NCI-H1048 (cell line): ENCODE measurements at places on chromosomes 1 and 21.

GRCh38 chr21:45410151-45410864, 5.3 kb downstream of the COL18A1 start:
- no peak for DNase-seq

DNA sequence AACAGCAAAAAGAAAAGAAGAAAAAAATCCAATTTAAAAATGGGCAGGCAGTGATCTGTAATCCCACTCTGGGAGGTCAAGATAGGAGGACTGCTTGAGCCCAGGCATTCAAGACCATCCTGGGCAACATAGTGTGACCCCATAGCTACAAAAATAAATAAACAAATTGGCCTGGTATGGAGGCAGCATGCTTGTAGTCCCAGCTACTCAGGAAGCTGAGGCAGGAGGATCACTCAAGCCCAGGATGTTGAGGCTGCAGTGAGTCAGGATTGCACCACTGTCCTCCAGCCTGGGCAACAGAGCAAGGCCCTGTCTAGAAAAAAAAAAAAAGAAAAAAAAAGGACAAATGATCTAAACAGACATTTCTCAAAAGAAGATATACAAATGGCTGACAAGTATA, 99.6 kb downstream of the EIF4G3 start:
- DNase-seq: no peak

- no peak for DNase-seq
These were observed 6.0 kb upstream of the H6PD start for GRCh38 chr1:9228609-9229008.

DNA sequence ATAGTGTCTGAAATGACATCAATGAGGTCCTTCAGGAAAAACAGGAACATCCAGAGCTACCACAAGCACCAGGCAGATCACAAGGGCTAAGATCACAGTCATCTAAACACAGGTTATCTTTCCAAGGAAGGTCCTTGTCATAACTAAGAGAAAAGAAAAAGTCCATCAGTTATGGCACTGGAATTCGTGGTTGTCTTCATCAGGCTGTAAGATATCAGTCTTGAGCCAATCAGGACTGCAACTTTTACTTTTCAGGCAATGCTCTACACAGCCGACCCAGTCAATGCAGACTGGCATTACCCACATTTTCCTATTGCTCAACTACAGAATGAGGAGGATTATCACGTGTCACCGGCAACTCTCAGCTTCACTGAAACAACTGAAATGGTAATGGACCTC, 26.4 kb downstream of the SORT1 start:
- no peak for DNase-seq

DNA sequence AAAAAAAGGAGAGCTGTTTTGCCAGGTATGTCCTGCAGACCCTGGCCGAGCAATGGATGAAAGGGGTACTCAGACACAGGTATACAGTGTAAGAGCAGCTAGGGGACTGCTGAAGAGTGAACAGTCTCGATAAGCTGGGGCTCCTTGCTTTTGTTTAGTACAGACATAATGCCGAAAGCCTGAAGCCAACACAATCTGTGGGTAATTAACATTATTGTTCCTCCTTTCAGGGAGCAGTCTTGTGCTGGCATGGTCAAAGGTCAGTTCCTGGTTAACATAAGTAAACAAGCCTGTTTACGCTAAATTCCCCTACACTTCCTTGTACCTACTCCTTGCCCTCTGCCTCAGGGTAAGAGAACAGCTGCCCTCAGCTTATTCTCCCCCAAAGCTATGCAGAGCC, 272.3 kb upstream of the ST6GALNAC5 start:
- DNase-seq: no peak

DNA sequence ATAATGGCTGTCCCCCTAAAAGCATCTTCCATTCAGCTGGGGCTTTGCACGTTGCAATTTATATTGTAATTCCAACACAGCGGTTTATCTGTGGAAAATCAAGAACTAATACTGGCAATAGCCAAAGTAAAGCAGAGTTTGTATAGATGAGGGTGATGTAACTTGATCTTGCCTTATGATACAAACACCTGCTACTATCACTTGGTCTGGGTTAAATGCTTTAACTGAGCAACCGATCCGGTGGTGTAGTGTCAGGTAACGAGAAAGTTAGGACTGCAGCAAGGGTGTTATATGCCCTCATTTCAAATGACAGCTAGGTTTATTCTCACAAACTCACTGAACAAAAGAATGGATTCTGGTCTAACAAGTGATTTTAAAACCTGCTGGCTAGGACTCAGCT, 47.3 kb upstream of the PLPPR4 start:
- DNase-seq: no peak

DNA sequence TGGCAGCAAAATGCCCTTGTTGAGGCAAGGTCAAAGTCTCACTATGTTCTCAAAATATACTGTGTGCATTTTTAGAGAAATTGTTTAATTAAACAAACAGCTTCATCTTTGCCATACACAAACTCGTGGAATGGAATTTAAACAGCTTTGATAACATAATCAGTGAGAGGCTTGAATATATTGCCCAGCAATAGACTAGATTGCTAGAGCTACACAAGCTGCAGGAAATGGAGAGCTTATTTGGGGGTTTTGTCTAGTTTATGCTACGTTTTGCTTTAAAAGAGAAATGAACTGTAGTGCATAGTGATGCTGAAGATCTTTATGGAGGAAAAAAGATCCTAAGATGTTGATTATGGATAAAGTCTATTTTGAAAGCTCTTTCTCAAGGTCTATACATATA, 166.8 kb upstream of the HMCN1 start:
- DNase-seq: no peak

GRCh38 chr1:200306944-200307754, 102.7 kb downstream of the ZNF281 start:
- peak; percentile 34 for DNase-seq

DNA sequence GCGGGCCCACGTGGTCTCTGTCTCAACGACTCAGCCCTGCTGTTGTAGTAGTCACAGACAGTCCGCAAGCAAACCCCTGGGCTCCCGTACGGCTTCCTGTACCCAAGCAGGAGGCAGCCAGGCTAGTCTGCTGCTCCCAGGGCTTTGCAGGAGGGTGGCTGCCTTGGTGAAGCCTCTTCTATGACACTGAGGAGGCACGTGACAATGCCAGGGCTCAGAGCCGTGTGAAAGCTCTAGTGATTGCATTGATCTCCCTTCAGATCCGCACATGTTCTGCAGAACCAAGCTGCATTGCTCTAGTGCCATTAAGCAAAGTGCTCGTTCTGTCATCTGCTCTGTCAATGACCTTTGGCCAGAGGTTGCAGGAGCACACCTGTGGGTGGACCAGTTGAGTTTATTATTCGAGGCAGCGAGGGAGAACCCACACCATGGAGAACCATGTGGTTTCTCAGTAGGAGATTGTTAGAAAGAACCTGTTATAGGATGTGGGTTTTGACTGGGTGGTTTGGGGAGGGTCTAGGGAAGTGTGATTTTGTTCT, 18.0 kb downstream of the UMODL1 start:
- DNase-seq: no peak

DNA sequence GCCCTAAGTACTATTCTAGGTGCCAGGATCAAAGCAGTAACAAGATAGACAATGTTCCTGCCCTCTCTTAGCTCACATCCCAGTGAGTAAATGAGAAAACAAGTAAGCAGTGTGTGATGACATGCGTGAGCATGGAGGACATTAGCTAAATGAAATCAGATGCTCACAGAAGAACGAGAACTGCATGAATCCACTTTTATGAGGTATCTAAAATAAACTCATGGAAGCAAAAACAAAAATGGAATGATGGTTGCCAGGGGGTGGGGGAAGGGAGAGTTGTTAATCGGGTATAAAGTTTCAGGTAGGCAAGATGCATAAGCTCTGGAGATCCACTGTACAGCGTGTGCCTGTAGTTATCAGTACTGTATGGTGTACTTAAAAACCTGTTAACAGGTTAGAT, 195.1 kb downstream of the HHAT start:
- no peak for DNase-seq

DNA sequence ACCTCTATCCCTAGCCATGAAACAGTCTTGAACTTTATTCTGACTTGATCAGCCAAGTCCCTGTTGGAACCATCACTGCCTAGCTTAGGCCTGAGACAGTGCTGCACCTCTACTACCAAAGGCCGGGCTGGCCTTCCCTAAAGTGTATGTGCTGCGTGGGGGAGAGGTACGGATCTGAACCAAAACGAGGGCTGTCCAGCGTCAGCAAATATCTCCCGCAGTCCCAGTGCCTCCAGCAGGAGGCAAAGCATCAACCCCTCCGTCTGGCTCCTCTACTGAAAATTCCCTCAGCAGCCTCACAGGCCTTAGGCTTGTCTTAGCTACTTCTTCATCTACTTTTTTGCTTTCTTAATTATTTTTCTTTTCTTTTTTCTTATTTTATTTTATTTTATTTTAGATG, 33.3 kb upstream of the KIF26B start:
- DNase-seq: no peak

GRCh38 chr1:178973652-178974101, 52.0 kb upstream of the FAM20B start:
- DNase-seq: no peak

GRCh38 chr1:29123887-29124365, at the start of gene TMEM200B:
TMEM200B (minus strand) TSS chr1:29123903; CDS start chr1:29121828, 2,075 bp downstream.
- no peak for DNase-seq

DNA sequence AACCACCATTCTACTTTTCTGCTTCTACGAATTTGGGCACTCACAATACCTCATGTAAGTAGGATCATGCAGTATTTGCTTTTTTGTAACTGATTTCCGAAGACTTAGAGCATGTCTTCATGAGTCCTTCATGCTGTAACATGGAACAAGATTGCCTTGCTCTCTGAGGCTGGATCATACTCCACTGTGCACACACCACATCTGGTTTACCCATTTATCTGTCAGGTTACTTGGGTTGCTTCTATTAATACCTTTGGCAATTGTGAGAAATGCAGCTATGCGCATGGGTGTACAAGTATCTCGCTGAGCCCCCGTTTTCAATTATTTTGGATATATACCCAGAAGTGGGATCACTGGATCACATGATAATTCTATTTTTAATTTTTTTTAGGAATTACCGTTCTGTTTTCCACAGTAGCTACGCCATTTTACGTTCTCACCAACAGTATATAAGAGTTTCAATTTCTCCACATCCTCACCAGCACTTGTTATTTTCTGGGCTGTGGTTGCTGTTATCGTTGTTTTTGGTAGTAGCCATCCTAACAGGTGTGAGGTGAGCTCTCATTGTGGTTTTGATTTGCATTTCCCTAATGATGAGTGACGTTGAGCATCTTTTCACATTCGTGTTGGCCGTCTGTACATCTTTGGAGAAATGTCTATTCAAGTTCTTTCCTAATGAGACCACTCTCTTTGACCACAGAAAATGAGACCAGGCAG, 10.7 kb upstream of the SLC2A5 start:
- no peak for DNase-seq

DNA sequence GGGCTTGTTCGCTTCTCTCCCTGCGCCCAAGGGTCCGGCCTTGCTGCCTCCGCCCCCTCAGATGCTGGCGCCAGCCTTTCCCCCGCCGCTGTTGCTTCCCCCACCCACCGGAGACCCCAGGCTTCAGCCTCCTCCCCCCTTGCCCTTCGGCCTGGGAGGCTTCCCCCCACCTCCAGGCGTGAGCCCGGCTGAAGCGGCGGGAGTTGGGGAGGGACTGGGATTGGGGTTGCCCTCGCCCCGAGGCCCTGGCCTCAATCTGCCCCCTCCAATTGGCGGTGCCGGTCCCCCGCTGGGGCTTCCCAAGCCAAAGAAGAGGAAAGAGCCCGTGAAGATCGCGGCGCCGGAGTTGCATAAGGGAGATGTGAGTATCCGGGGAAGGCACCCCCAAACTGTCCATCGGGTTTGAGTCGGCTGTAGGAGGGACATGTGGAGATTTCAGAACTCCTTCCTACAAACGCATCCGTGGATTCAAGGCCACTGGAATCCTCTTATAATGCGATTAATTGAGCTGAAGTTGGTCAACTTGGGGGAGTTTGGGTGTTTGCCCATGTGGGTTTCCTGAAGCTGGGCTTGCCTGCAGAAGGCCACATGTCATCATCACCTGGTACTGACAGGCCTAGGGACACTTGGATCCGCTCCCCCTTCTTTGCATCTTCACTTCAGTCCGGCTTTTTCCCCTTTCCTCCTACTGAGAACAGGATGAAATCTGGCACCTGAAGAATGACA, 707 bp downstream of the PRCC start:
- DNase-seq: no peak

DNA sequence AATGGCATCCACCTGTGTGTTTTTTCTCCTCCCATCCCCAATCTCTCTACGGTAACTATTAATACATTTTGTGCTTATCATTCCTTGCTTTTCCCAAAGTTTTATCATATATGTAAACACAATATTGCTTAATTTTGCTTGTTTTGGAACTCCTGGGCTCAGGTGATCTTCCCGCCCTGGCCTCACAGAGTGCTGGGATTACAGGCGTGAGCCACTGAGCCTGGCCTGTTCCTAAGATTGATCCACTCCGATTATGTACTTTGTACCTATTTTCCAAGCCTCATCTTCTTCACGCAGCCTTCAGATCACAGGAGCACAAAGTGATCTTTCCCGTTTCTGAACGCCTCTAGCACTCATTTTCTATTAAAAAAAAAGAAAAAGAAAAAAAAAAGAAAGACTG, 45.2 kb downstream of the MEF2D start:
- no peak for DNase-seq

DNA sequence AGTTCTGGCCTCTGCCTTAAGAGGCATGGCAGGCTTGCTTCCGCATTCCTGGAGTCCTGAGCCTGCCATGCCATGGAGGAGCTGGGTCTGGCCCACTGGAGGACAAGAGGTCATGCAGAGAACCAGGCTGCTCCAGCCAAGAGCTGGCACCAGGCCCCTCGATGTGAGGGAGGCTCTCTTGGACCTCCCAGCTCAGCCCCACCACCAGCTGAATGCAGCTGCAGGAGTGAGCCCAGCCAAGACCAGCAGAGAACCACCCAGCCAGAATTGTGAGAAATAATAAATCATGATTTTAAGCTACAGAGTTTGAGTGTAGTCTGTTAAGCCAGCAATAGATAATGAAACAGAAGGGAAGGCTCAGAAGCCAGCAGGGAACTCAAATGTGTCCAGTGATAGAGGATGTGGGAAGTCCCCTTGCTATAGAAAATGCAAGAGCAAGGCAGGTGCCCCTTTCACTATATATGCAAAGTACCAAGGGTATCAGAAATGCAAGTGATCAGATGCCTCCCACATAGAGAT, 118.4 kb downstream of the HIVEP3 start:
- DNase-seq: no peak

GRCh38 chr1:100759188-100759587, 39.6 kb downstream of the VCAM1 start:
- no peak for DNase-seq
